ENCODE measurements at places on chromosomes 7 and 10. TPM values are rescaled to one million over a fixed set of nuclear protein-coding genes. Genes with fewer than 3 reads are reported as not detected.
A peak's percentile ranks its signal among the peaks of the same experiment; 100 is the strongest.

DNA sequence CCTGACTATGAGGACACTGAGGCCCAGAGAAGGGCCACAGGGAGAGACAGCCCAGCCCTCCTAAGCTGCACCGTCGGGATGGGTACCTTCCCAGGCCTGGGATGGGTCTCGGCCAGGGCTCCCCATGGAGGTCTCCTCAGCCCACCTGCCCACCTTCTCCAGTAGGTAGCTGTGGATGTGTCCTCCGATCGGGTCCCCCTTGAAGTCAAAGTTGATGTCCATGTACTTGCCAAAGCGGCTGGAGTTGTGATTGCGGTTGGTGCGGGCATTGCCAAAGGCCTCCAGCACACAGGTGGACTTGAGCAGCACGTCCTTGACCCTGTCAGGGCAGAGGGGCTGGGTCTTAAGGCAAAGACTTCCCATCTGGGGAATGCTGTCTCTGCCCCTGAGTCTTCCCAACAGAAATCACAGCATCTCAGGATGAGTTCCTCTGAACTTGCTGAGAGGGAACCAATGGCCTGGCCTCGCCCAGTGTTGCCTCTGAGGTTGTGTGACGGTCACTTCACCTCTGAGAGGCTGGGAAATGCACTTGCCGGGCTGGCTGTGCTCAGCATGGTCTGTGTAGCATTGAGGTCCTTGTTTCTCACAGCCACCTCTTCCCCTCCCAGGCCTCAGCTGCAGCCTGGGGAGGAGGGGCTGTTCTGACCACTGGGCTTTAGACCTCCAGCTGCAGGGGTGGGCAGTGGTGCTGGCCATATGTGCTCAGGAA lies 3.3 kb downstream of the MYO1G start:
- no peak for DNase-seq
- H3K27ac ChIP-seq: no peak overlapping the region
- H3K27me3 ChIP-seq: no peaks in the 10 kb centered on the region
- no peaks in the 10 kb centered on the region for H3K4me1 ChIP-seq

HYCC1 gene
- 22.6 TPM for total RNA-seq

DNA sequence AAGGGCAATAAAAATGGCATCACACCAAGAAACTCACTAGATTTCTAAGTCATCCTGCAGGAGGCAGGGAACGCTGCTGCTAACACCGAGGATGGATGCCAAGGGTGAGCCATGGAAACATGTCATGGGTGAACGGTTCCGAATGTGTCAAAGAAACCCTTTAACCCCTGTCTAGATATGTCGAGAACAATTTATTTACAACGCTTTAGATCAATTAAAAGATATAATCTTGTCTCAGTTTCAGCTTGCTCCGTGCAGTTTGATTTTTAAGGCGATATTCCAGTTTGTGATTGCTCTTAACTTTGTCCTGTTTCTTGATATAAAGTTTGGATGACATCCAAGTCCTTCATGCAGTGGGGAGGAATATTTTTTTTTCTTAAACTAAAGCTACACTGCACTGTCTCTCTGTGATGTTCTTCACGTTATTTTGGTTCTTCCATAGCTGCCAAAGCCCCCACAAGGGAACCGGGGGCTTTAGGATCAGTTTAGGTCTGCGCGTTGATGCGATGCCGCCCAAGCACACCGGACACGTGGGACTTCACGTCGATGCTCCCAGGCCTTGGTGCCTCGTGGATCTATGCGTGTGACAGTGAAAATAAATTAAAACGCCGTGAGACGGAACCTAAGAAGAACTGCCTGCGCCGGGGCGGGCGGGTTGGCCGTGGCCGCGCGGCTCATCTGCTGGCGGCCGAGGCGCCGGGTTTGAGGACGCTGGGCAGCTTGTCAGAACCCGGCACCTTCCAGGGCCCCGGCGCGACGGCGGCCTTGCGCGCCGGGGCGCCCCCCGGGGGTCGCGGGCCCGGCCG lies 220.3 kb downstream of the PHTF2 start:
- H3K27me3 ChIP-seq: no peaks in the 10 kb centered on the region
- peak; percentile 60 for DNase-seq
- H3K4me1 ChIP-seq: peaks cover 11% of the 10 kb centered on the region
- H3K27ac ChIP-seq: peak overlapping the region; percentile 74

GRCh38 chr10:75358835-75359421 lies 42.6 kb downstream of the ZNF503 start:
- DNase-seq: no peak
- H3K27me3 ChIP-seq: no peaks in the 10 kb centered on the region
- H3K4me3 ChIP-seq: no peak overlapping the region
- no peaks in the 10 kb centered on the region for H3K4me1 ChIP-seq
- H3K36me3 ChIP-seq: no peaks in the 10 kb centered on the region
- H3K27ac ChIP-seq: no peak overlapping the region

DNA sequence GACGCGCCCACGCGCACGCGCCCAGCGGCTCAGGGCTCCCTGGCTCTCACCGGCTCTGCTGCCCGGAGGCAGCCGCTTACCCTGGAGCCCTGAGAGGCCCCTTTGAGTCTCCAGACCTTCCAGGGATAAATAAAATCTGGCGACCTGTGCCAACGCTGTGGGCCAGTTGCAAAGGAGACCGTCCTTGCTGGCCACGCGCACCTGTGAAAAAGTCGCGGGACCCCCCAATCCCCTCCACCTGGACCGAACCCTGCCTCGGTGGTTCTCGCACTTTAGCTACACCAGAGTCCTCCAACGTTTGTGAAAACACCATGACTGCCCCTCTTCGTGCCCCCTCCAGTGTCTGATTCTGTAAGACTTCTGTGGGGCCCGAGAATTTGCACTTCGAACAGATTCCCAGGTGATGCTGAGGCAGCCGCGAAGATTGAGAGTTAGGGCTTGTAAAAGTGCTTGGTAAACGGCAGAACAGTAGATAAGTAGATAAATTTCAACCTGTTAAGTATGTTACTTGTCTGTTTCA lies 102.4 kb upstream of the SVIL start:
- no peak for DNase-seq
- H3K27ac ChIP-seq: peak overlapping the region; percentile 54
- H3K4me1 ChIP-seq: peaks cover 8% of the 10 kb centered on the region
- no peaks in the 10 kb centered on the region for H3K27me3 ChIP-seq
- H3K36me3 ChIP-seq: no peaks in the 10 kb centered on the region

DNA sequence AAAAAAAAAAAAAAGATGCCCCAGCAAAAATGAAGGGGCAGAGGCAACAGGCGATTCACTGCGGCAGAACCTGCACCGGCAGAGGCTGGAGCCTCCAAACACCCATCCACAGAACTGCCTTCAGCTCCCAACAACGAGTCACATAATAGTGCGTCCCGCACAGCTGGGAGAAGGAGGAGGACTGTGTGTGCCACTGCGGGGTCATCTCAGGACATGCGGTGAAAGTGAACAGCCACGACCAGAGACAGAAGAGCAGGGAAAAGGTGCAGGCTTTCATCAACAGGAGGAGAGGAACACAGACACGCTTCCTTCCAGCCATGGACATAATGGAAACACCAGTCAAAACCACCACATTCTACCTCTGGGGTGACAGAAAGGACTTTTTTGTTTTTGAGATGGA lies 34.1 kb downstream of the DAGLB start:
- DNase-seq: no peak
- H3K36me3 ChIP-seq: peaks cover 2% of the 10 kb centered on the region
- H3K4me3 ChIP-seq: no peak overlapping the region
- H3K4me1 ChIP-seq: no peaks in the 10 kb centered on the region
- H3K27me3 ChIP-seq: no peaks in the 10 kb centered on the region

- no peak overlapping the region for H3K4me3 ChIP-seq
- no peaks in the 10 kb centered on the region for H3K36me3 ChIP-seq
- H3K27me3 ChIP-seq: no peaks in the 10 kb centered on the region
These were observed 125.8 kb downstream of the ANKRD7 start for GRCh38 chr7:118350260-118350659.

STRA8 gene
- not detected for total RNA-seq

PPP3CB gene
- total RNA-seq: 36.1 TPM

CSTF2T gene
- 24.9 TPM for total RNA-seq

DNA sequence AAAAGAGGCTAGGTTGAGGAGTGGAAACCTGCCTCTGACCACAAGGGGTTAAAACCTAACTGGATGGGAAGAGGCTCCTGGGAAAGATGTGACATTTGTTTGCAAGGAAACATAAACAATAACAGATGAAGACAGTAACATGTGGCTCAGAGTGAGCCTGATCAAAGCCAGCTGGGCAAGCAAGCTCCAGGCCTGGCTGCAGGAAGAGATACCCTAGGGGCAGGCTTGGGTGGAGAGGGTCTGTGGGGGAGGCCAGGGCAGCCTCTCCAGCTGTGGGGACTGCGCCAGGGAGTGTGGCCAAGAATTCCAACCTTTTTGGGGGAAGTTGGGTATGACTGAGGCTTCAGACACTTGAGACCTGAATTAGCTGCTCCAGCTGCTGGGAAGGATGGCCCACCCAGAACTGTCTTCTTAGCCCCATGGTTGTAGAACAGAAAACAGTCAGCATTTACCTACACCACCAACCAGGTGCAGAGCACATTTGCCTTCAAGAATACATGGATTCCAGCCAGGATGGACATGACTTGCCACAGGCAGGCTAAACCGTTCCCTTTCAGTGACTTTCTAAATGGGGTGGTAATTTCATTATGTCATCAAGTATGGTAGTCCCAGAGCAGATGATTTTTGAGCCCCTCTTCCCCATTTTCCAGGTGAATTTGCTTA lies 10.4 kb upstream of the FAM170B start:
- H3K27me3 ChIP-seq: no peaks in the 10 kb centered on the region
- H3K27ac ChIP-seq: no peak overlapping the region
- H3K36me3 ChIP-seq: no peaks in the 10 kb centered on the region
- H3K4me1 ChIP-seq: no peaks in the 10 kb centered on the region

DNA sequence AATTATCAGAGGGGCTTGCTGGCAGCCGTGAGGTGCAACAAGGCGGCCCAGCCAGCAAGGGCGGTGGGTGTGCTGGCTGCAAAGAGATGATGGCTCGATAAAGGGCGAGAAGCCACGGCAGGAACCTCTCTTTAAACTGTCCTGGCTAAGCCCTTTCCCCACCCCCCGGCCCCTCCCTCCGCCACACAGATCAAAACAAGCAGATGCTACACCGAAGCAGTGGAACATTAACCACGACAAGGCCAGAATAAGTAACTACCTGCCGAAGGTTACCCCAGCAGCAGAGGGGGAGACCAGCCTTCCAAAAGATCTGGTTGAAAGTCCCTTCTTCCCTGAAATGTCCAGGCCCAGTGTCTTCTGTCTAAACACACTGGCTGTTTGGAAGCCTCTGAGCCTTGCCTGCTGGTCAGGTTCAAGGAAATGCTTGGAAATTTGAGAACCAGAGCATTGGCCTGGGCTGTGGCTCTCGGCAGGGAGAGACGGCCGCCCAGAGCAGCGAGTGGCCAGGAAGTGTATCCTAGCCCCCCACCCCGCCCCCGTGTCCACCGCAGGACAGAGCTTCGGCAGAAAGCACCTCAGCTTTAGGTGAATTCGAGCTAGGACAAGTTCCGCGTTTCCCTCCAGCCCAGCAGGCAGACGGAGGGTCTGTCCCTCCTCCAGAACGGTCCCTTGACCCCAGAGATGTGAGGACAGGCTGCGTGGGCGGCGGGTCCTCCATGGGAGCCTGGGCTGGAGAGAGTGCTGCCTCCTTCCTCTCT lies 2.1 kb downstream of the FAM20C start:
- H3K36me3 ChIP-seq: peaks cover 22% of the 10 kb centered on the region
- H3K27me3 ChIP-seq: no peaks in the 10 kb centered on the region
- peak overlapping the region; percentile 71 for H3K27ac ChIP-seq
- H3K4me1 ChIP-seq: no peaks in the 10 kb centered on the region

- no peaks in the 10 kb centered on the region for H3K4me1 ChIP-seq
- H3K27me3 ChIP-seq: no peaks in the 10 kb centered on the region
- no peak for DNase-seq
- no peaks in the 10 kb centered on the region for H3K36me3 ChIP-seq
- no peak overlapping the region for H3K4me3 ChIP-seq
These were observed 27.8 kb downstream of the RNLS start for GRCh38 chr10:88555190-88555908.

GRCh38 chr7:47633134-47633533 lies 51.2 kb upstream of the TNS3 start:
- DNase-seq: no peak
- H3K4me3 ChIP-seq: no peak overlapping the region
- no peak overlapping the region for H3K27ac ChIP-seq
- peaks cover 17% of the 10 kb centered on the region for H3K4me1 ChIP-seq

DNA sequence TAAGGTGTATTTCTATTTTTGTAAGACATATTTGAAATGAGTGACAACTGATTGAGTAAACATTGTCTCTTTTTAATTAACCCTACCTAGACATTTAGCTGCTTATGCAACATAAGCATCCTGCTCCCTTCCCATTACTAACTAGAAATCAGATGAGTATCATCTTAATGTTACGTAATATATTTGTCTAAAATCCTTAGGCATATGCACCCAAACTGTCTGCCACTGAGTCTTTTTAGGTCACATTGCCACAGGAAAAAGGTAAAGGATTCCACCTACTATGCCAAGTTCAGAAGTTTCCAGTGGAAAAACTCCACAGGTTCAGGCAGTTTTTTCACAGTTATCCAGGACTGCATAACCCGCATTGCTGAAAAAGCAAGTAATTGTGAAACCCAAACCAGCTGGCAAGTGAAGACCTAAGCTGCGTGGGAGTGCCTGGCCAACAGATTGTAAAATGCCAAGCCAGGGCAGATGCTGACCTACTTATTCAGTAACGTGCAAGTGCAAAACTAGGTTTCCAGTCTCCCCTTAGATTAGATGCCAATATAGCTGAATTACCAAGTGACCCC lies 983.7 kb downstream of the GATA3 start:
- no peaks in the 10 kb centered on the region for H3K27me3 ChIP-seq
- H3K4me3 ChIP-seq: no peak overlapping the region
- no peaks in the 10 kb centered on the region for H3K36me3 ChIP-seq
- H3K4me1 ChIP-seq: no peaks in the 10 kb centered on the region

C10orf90 gene
- not detected for total RNA-seq

ADIRF gene
- total RNA-seq: 357 TPM

TSPAN13 gene
- 23.8 TPM for total RNA-seq

ANXA8L1 gene
- not detected for total RNA-seq

PROSER2 gene
- 48.2 TPM for total RNA-seq

GRCh38 chr7:1322240-1323110 lies 89.8 kb downstream of the UNCX start:
- H3K4me1 ChIP-seq: no peaks in the 10 kb centered on the region
- no peaks in the 10 kb centered on the region for H3K36me3 ChIP-seq

GSTO2 gene
- 22.3 TPM for total RNA-seq

DNA sequence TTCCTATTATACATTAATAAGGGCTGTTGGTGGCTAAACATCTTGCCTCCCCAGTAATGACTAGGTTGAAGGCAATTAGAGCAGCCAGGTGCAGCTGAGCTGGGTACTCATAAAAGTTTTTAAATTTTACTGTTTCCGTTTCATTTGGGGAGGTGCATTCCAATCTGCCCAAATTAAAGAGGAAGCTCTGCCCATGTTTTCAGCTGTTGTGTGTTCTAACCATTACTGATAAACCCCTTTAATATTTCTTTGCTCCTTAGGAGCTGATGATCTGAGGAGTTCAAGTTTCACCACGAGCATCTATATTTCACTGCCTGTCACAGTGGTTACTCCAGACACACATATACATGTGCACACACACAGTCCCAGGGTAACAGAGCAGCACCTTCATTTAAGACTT lies 94.4 kb downstream of the JAZF1 start:
- no peak overlapping the region for H3K4me3 ChIP-seq
- peak; percentile 61 for DNase-seq
- H3K36me3 ChIP-seq: no peaks in the 10 kb centered on the region
- H3K27ac ChIP-seq: no peak overlapping the region
